ENCODE measurements at places on chromosomes 16 and 17.

- DNase-seq: no peak
Measured at GRCh38 chr16:19223235-19224170, 55.5 kb downstream of the SYT17 start.

DNA sequence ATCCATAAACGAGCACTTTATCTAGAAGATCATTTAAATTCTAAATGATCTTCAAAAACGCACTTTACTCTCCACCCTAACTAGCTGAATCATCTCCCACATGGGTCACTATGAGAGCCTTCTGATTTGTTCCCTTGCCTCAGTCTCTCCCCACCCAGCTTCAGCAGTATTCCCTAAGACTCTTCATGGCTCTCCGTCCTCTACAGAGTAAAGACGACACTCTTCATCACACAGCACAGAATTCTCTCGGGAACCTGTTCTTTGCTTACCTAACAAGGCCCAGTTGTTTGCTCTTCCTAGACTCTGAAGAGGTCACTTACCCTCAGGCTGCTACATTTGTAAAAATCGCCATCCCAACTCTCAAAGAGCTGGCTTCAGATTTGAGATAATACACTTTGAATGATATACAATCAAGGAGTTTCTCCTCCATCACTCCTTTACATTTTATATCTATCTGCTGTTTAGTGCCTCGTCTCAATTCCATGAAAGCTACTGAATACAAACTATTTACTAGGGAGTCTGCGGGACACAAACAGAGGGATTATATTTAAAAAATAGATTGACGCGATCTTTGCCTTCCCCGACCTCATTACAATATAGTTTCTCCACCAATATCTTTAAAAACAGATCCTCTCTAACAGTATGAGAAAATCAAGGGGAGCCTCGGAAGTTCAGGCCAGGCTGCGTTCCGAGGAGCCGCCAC lies 511 bp upstream of the LIG3 start:
- no peak for DNase-seq

DNA sequence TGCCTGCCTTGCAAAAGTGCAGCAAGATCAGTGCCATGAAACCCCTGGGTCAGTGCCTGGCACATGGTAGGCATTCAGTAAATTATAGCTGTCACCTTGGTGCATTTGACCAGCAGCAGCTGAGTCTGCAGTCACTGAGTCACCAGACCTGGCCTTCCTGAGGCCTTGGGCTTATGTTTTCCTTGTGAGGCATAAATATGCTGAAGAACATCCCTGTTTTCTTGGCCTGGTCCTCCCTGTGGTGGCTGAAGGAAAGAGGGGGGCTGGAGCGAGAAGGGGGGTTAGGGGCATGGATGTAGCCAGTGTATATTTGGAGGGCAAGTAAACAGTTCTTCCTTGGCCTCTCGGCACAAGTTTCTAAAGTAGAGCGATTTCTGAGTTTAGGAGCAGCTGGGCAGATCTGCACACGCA lies 26.5 kb downstream of the EPN2 start:
- no peak for DNase-seq

GRCh38 chr16:47033176-47033575 lies 59.7 kb upstream of the DNAJA2 start:
- no peak for DNase-seq

DNA sequence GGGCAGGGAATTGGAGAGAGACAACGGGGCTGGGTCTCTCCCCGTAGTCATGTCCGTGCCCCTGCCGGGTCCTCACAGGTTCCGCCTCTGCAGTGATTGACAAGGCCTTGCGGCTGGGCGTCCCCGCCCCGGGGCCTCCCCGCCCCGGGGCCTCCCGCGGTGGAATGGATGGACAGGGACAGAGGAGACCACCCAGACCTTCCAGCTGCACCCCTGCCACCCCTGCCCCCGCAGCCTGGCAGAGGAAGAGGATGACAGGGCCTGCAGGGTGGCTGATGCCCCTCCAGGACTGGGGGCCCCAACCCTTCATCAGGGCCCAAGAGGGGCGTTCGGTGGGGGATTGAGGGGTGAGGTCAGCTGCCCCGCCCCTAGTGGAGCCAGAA lies 216.4 kb upstream of the CIBAR2 start:
- no peak for DNase-seq

DNA sequence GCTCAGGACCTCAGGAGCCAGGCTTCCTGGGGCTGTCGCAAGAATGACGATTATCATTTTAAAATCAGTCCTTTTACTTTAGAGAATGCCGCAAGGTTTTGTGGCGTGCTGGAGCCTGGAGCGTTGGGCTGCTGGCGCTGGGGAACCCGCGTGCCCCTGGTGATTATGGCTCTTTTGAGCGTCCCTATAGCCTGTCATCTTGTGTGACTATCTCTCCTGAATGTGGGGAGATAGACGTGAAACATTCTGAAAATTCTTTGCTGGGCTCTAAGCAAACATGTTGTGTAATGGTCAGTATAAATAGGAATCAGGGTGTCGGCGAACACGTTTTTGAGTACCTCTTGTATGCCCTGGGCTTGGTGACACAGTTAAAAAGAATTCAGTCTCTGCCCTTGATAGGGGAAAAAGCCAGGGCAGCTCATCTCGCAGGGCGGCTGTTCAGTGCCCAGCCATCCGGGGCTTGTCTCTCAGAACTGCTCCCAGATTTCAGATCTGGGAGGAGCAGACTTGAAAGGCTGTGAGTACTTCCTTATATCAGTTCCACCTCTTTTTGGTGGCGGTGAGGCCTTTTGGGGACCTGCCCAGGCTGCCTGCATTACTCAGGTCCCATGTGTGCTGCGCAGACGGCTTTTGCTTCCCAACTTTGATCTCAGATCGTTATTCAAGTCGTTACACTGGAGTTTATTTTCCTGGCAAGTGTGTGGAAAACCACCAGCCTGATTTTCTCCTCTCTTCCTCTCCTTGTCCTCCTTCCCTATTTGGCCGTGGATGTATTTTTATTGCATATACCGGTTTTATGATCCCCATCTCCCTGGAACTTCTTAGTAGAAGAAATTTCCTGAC lies 973 bp downstream of the SLC7A6 start:
- no peak for DNase-seq

- no peak for DNase-seq
Measured at GRCh38 chr17:18261146-18261515, 669 bp downstream of the MIEF2 start.

DNA sequence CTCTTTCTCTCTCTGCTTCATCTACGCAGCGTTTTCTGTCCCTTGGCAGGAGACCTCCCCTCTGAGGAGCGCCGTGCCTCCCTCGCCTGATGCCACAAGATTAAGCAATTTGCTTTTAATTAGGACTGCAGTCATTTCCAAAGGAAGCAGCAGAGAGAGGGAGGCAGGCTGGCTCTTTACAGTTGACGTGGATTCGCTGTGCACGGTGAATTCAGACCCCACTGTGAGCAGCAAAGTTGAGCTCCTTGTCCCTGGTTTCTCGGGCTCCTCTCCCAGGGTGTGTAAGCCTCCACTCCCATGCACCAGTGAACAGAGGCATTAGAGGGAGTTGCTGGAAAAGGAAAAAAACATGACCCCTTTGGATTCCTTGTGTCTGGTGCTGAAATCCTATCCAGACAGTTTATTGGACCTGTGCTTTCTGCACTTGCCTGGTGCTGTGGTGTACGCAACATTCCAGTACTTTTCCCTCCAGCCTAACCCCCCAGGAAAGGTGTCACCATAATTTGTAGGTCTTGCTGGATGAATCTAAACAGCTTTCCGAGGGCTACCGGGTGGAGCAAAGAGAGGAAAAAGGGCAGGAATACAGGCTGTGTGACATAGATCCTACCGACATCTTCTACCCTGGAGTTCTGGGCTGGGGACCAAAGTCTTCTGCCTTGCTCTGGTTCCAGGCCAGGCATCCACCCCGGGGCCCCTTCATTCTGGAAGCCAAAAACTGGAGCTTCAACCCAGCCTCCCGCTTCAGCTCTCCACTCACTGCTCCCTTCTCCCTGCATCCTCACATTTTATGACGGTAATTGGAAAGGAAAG lies 171.0 kb downstream of the MAF start:
- no peak for DNase-seq

DNA sequence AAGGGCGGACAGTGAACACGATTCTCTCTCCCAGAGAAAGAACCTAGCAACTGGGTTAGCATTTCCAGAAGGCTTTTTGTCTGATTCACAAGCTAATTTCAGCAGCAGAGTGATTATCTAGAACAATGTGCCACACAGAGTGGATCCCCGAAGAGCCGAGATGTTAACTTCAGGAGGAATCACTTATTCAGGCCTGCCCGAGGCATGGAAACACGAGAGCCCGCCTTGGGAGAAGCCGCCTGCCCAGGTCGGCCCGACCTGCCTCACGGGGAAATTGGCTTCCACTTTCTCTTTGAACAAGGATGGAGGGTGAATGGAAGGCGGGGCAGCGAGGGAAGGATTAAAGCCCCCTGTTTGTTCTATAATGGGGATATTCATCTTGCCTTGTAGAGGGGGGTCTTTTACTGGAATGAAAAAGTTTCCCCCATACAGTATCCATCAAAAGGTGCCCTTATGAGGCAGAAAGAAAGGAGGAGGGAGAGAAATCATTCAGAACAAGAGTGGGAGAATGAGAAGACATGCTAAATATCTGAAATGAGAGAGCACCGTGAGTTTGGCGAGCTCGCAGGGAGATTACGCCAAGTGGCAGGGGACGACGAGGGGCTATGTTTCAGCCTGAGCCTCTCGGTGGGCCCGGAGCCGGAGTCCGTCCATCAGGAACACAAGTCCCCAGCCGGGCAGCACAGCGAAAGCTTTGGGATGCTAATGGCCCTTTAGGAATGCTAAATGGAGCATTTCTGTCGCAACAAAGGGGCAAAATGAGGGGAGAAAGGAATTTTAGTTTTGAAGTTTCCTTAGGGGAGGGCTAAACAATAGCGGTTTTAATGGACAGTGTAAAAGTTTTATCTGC lies 33.0 kb downstream of the NTN1 start:
- DNase-seq: no peak

GRCh38 chr16:1903220-1903574 lies 15.0 kb downstream of the HS3ST6 start:
- DNase-seq: no peak

Measured in stimulated activated CD4-positive, alpha-beta T cell treated with anti-CD3 and anti-CD28 coated beads, Interleukin-1b, Interleukin-23, amount 100 ng/mL, for 1 hour (primary cell).